H9 (cell line): ENCODE measurements at places on chromosomes 13 and 19.
A peak's percentile ranks its signal among the peaks of the same experiment; 100 is the strongest.

DNA sequence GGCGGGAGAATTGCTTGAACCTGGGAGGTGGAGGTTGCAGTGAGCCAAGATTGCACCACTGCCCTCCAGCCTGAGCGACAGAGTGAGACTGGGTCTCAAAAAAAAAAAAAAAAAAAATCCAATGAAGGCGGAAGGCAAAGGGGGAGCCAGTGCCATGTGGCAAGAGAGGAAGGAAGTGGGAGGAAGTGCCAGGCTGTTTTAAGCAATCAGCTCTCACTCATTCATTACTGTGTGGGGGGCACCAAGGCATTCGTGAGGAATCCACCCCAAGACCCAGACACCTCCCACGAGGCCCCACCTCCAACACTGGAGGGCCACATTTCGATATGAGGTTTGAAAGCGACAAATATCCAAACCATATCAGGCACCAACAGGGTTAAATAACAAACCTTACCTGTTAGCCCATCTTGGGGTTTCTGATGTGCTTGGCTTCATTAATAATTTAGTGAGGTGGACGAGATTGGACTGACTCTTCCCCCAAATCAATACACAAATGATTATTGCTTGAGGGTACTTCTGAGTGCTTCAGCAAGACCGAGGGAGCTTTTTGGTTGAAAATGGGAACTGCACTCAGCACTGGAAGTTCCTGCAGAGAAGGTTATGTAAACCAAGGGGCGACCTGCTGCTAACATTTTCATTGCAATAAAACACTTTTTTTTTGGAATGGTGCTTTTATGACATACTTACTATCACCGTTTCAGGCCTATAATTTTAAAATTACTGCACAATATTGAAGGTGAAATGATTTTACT lies 7.5 kb upstream of the LRP3 start:
- DNase-seq = no peak

DNA sequence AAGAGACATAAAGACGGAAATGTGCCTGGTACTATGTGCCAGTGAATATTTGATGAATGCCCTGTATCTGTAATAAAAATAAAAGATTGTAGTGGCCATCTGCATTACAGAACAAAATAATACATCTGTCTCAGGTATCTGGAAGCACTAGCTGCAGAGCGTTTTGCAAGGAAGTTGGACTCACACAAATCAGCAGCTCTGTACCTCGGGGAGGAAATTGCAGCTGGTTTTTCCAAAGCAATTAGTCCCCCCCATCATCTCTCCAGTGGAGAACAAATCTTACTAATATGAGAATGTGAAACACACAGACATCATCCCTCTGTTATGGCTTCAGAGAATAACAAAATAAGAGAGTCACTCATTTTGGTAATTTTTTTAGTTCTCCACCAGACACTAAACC lies 245.3 kb downstream of the ITGBL1 start:
- DNase-seq = no peak

DNA sequence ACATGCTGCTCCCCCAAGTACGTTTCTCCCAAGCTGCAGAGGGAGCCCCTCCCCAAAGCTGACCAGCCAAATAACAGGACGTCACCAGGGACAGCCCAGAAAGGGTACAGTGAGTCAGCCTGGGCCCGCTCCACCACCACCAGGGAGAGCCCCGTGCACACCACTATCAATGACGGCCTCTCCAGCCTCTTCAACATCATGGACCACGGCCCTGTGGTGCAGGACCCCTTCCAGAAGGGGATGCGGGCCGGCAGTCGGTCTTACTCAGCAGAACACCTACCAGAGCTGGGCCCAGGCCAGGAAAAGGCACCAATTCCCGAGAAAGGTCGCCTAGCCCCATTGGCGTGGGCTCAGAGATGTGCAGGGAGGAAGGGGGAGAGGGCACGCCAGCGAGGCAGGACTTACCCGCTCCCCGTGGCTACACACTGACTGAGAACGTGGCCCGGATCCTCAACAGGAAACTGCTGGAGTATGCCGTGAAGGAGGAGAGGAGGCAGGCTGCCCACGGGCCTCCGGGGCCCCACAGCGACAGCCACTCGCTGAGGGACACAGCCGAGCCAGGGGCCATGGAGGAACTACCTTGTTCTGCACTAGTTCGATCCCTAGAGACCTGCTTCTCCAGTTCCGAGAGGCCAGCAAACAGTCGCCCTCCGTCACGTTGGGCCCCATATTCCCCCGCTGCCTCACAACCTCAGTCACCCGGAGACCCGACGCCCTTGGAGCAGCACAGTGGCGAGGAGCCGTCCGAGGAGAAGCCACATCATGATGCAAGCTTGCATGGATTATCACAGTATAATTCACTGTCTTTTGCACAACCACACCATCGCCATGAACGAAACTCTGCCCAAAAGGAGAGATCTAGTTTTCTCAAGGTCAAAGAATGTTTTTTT lies 815.9 kb upstream of the KLHL1 start:
- DNase-seq = peak; percentile 25

DNA sequence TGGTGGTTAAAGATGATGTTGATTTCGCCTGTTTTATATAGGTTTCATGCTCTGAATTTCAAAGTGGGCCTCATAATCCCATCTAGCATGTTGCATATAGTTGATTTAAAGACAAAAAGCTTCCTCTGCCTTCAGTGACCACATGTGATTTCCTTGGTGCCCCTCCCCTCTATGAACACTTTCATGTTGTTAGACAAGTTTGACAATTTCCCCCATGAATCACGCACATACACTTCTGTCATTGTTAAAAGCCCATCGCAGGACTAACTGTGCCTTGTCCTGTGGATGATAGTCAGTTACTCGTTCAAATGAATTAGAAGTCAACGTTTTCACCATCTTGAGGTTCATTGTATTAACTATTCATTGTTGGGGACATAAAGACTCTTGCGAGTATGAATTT lies 6.7 kb downstream of the TNFSF11 start:
- no peak for DNase-seq

DNA sequence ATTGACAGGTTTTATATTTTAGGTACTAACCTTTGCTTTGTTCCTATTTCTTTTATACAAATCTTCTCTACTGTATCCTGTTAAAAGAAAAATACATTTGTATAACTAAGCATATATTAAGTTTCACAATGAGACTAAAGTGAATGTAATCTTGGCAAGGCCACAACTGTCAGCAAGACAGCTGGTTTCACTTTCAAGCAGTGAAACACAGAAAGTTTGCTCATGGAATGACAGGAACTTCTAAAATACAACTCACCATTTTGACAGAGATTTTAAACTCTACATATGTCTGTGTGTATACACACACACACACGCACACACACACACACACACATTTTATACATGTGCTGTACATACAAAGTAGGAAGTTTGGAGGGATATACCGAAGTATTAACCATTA lies 53.3 kb downstream of the PARP4 start:
- DNase-seq = no peak

GRCh38 chr19:39568604-39569003 lies 28.6 kb upstream of the EID2 start:
- no peak for DNase-seq

GRCh38 chr19:1445932-1446712 lies 3.8 kb upstream of the APC2 start:
- no peak for DNase-seq

DNA sequence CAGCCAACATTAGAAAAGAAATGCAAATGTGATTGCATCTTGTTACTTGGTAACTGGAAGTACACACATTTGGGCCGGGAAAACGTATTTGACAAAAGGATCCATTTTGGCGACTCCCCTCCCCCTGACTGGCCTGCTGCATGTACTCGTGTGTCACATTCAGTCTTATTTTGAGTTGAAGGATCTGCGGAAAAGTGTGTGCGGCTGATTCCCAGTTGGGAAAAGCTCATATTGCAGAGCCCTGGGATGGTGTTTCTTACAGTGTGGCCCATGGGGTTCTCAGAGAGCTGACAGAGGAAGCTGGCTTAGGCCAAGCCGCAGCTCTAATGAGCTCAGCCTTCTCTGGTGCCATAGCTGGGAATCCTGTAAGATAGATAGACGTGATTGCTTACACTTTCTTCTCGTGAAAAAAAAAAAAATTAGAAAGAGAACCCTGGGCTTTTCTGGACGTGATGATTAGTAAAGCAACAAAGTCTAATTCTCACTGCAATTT lies 170.3 kb upstream of the ARGLU1 start:
- no peak for DNase-seq

GRCh38 chr19:50203281-50204080 lies at the start of gene MYH14:
TSS of gene MYH14 (plus strand) at chr19:50203622. CDS start at chr19:50210366, 6,744 bp downstream.
- DNase-seq = peak; percentile 96

GRCh38 chr13:84050536-84050935 lies 168.3 kb upstream of the SLITRK1 start:
- DNase-seq = no peak

GRCh38 chr19:55036058-55036457 lies 2.0 kb downstream of the GP6 start:
- no peak for DNase-seq

GRCh38 chr19:56350416-56351045 lies 35.9 kb upstream of the ZSCAN5A start:
- DNase-seq = no peak

DNA sequence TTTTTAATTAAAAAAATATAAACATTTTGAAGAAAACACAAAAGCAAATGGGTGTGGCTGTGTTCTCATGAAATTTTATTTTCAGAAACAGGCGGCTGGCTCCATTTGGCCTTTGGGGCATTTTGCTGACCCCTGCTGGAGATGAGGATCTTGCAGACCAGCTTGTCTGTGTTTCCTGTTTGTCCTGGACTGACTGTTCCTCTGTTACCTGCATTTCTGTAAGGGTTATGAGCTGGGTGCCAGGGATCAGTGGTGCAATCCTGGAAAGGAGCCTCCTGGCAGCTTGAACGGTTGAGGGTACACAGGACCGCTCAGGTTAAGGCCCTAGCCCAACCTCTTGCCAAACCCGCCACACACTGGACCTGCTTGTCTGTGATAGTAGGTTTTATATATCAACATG lies 49.9 kb downstream of the ZNF787 start:
- peak; percentile 49 for DNase-seq

DNA sequence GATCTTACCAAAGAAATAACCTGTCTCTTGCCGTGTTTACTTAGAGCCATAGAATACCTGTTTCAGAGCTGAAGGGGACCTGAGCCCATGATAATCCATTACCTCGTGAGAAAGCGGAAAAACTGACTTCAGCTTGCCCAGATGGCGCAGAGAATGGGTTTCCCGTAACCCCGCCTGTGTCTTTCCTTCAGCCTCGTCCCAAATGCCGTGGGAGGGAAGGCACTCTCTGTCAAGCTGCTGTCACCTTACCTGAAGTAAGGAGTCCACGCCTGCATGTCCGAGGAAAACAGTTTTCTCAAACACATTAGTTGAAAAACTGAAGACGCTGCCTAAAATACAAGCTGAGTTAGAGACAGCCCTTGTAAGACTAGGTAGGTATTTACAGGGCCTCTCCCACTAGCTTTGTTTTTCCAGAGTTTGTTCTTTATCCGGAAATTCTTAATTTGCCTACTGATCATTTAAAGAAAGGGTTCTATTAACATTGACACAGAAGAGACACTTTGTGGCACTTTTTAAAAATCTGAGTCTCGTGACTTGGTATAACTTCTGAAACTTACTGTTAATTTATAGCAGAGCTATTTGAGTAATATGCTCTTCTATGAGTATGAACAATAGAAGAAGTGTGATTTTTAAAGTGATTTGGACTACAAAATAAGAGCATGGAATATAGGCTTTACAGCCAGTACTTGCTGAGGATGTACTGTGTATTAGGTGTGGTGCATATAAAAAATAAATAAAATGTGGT lies 1.3 kb upstream of the INTS6 start:
- DNase-seq = no peak

GRCh38 chr13:59776924-59777690 lies 386.6 kb downstream of the DIAPH3 start:
- no peak for DNase-seq

DNA sequence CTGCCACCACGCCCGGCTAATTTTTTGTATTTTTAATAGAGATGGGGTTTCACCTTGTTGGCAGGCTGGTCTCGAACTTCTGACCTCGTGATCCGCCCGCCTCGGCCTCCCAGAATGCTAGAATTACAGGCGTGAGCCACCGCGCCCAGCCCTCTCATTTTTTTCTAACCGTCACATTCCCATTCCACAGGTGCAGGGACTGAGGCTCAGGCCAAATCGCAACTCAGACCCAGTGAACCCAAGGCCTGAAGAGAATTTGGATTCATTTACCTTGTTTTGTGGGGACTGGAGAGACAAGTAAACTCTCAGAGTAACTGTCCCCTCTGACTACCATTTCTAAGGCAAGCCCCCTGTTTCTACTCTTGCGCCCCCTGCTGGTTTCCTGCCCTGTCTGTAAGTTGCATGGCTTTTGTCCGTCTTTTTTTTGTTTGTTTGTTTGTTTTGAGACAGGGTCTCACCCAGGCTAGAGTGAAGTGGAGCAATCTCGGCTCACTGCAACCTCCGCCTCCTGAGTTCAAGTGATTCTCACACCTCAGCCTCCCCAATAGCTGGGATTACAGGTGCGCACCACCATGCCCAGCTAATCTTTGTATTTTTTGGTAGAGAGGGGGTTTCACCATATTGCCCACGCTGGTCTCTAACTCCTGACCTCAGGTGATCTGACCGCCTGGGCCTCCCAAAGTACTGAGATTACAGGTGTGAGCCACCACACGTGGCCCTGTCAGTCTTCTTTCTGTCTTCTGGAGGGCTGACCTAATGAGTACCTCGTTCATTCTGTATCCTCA lies 2.3 kb upstream of the STRN4 start:
- peak; percentile 84 for DNase-seq

GRCh38 chr13:91526543-91527033 lies 128.2 kb downstream of the GPC5 start:
- DNase-seq = no peak

DNA sequence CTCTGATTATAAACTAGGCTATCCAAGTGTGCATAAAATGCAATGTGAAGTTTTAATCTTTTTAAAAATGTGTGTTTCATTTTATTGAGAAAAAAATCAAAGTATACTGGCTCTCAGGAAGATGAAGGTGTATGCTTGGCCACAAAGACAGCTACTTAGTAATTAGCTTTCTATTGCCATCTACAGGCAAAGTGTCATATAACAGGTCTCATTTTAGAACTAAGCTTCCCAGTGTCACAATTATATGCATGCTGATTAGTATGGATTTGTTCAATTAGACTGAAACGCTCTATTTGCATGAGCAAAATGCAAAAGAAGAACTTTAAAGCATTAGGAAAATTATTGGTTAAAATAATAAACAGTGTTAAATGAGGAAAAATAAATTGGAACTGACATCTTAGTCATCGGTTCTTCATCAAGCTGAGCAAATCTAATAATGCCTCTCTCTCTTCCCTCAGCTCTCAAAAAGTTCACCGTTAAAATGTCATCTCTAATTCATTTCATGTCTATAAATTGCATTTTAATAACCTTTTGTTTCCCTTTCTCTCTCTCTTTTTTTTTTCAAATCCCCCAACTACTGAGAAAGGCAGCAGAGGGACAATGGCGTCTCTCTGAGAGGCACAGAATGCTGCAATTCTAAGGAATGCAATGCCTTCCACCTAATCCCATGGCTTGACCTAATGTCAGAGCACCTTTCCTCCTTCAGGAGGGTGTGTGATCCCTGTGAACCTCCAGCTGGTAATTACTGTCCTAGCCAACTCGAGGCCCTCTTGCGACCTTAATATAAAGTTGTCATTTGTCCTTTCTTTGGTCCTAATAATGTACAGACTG lies 313.1 kb upstream of the MAB21L1 start:
- DNase-seq = no peak
